Activated CD8-positive, alpha-beta T cell treated with anti-CD3 and anti-CD28 coated beads, Interleukin-2, amount 10 ng/mL, durations not matched to agents 7 days and 5 days (primary cell): ENCODE measurements at places on chromosomes 2 and 18. TPM values are rescaled to one million over a fixed set of nuclear protein-coding genes. Genes with fewer than 3 reads are reported as not detected.

GRCh38 chr2:202361108-202361507 lies 15.0 kb upstream of the BMPR2 start:
- DNase-seq = no peak

- DNase-seq = no peak
Measured at GRCh38 chr2:41962922-41963622, 84.7 kb upstream of the PKDCC start.

GRCh38 chr2:151347906-151348305 lies 9.5 kb upstream of the TNFAIP6 start:
- DNase-seq = no peak

DNA sequence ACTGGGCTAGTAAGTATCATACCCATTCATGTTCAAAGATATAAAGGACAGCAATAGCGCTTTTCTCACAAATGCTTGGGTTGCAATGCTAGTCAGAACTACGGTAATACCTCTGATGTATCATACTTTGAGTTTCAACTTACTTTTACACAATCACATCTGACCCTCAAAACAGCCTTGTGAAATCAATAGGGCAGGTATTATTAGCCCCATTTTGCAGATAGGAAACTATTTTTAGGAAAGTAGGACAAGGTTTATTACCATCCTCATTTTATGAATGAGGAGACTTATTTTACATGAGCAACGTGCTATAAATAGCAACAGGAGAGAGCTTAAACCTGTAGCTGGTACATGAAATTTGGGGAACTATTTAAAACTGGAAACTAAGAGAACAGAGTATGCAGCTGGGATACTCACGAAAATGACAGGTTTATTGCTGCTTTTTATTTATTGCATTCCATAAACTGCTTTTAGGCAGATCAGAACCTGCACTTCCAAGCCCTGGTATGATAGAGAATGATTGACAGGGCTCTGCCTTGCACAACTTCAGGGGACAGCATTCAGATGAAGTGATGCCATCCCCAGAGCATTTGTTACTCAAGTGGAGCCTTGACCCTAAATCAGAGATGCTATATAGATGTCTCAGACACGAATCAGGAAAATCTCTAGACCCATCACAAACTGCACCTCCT lies 42.4 kb upstream of the PPM1B start:
- no peak for DNase-seq

DNA sequence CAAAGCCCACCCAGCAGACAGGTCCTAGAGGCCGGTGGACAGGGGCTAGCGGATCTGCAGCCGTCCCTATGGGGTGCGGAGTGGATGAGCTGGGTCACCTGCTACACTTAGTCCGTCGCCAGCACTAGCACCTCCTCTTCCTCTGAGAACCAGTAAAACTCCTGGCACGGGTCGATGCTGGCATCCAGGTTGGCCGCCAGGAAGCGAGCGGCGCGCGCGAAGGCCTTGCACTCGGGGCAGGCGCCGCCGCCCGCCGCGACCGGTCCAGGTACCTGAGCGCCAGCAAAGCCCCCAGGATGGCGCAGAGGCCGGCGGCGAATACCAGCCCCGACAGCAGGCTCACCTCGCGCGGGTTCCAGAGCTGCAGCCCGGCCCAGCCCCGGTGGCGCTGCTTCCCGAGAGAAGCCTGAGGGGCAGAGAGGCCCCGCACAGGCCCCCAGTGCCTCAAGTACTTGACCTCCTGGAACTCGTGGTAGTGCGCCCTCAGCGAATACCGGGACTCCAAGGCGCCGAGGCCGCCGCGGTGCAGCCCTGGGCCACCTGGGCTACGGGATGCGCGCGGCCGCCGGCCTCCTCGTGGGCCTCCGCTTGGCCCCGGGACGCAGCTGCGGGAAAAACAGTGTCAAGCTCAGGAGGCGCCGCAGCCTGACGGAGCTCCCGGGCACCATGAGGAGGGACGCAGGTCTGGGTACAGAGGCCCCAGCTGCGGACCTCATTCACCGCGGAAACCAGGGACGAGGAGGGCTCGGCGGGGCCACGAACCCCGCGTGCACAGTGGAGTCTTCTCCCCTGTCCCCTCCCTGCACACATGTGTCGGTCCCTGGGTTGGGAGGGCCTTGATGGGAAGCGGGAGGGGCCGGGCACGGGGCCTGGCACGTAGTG lies 27.5 kb upstream of the ALPP start:
- DNase-seq = no peak

DNA sequence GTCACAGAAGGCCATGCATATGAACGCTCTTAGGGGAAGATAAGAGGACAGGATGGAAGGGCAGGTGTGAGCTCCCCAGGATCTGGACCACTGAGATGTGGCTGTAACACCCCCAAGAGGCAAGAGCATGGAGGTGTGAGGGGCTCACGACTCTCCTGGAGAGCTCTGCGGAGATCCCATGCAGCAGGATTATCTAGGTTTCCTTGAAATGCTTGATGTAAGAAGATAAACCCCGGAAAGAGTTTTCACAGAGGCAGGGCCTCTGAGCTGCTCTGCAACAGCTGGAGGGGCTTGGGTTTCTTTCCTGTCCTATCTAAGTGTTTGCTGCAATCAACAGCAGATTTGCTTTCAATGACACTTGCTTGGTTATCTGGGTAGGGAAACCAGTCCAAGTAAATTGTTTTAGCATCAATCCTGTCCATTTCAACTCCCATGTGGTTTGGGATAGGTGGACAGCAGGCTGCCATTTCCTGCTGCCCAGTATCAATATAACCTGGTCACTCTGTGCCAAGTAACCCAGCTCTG lies 138.9 kb downstream of the SMAD2 start:
- no peak for DNase-seq

- DNase-seq = no peak
Measured at GRCh38 chr2:101162561-101163330, 11.6 kb upstream of the TBC1D8 start.

DNA sequence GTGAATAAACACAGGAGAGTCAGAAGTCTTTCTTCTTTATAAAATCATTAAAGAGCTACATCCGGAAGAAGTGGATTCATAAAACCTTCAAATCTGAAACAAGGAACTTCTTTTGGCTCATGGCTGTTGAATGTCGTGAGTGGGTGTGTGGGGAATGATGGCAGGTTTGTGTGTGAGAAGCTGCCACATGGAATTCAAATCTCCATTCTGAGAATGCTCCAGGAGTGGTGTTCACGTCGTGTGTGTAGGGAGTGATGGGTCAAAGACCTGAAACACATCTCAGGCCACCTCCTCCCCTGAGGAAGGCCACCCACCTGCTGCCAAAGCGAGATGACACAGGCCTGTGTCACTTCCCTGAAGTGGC lies 28.9 kb downstream of the FAM228A start:
- DNase-seq = no peak

The GRHL1 gene
- total RNA-seq = 0.55 TPM

The CDH2 gene
- 0.21 TPM for total RNA-seq

The UGT1A7 gene
- total RNA-seq = not detected

The SFT2D3 gene
- total RNA-seq = 4.8 TPM

The SRD5A2 gene
- not detected for total RNA-seq
